T-helper 2 cell treated with Interferon-gamma antibody and Interleukin-4, amounts not matched to agents 5 μg/mL and 100 μg/mL, for 36 hours (primary cell): ENCODE measurements at places on chromosomes 1 and 21.

- DNase-seq, result no peak
These were observed 106.5 kb upstream of the SLC44A3 start for GRCh38 chr1:94713472-94714141.

DNA sequence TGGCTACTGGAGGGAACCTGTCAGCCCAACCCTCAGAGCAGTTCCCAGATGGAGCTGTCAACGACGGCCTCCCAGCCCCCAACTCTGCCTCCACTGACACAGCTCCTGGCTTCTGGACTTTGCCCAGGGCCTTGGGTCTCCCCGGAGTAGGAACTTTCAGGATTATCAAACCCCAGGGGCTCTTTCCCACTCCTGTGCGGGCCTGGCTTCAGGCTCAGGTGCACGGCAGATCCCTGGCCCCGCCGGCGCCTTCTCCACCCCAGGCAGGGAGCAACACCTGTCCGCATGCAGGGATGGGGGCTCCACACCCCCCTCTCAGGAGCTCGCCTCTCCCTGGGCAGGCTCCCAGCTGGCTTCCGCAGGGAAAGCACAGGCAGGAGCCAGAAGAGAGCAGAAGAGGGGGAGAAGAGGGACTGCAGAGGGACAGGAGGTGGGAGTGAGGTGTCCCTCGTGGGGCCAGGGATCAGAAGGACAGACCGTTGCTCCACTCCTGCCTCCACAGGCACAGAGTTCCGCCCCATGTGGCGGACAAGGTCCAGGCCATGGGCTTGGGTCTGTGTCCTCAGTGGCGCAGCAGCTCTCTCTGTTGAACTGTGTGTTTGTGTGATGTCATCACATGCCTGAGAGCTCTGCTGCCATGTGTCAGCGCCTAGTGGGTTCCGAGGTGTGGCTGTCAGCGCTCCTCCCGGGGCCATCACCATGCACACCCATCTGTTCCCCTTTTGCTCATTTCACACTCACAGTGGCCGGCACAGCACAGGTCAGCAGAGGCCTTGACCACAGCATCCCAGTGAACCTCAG is 107.7 kb downstream of the PDE9A start:
- no peak for DNase-seq

DNA sequence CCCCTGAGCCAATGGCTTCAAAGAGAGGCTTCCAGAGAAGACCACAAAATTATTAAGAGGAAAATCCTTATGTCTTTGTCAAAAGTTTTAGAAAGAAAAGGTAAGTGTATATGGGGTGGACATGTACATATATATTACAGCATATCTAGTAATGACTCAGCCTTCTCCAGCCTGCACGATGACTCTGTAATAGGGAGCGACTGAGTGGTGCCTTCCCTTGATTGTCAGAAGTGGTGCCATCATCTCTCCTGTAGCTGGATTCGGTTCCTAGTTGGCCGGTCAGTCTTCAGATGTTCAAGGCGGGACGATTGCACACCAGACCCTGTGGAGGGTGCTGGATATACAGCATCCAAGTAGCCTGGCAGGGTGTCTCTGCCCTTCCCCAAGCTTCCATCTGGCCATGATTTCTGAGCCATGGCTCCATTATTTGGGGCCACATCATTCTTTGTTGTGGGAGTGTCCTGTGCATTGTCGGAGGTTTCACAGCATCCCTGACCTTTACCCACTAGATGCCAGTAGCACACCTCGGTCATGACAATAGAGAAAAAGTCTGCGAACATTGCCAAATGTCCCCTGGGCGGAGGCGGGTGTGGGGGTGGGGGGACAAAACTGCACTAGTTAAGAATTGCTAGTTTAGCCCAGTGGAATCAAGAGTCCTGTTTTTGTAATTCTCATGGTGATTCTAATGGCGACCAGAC is 206.2 kb upstream of the KAZN start:
- DNase-seq, result no peak

- peak; percentile 66 for DNase-seq
These were observed 4.9 kb downstream of the AHDC1 start for GRCh38 chr1:27598902-27599528.
